ENCODE measurements at places on chromosomes 11 and 22. TPM values are rescaled to one million over a fixed set of nuclear protein-coding genes. Genes with fewer than 3 reads are reported as not detected.

DNA sequence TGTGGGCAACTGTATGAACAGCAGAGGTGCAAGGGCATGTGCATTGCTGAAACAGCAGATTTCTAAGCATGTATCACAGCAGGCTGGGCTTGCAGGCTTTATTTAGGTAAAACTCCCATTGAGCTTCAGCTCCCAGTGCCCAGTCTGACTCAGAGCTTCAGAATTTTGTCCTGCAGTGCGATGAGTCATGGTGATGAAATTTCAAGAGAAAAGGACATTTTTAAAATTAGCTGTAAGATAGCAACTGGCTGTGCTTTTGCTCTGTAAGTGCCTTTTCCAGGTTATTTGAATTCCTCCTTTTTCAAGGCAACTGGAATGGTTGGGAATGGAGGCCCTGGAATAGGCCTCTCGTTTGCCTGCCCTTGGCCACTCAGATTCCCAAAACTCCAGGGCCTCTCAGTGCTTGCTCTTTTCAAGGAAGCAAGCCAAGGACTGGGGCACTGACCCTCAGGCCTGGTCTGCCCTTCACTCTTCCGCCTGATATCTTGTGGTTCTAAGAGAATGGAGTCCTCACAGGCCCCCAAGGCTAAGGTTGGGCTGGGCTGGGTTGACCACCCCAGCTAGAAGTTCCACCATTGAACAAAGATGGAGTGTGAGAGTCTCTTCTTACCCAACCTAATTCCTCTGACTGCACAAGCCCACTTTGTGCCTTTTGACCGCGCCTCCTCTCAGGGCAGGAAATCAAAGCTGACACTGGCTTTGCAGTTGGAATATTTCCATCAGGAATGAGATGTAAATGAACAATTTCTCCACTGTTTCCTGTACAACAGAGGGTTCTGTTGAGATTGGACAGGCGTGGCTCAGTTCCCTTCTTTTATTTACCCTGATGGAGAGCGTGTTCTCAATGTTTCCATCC is 59.5 kb upstream of the PRSS23 start:
- no peak for DNase-seq

- DNase-seq: no peak
Measured at GRCh38 chr11:17876827-17877226, 136.0 kb downstream of the SERGEF start.

DNA sequence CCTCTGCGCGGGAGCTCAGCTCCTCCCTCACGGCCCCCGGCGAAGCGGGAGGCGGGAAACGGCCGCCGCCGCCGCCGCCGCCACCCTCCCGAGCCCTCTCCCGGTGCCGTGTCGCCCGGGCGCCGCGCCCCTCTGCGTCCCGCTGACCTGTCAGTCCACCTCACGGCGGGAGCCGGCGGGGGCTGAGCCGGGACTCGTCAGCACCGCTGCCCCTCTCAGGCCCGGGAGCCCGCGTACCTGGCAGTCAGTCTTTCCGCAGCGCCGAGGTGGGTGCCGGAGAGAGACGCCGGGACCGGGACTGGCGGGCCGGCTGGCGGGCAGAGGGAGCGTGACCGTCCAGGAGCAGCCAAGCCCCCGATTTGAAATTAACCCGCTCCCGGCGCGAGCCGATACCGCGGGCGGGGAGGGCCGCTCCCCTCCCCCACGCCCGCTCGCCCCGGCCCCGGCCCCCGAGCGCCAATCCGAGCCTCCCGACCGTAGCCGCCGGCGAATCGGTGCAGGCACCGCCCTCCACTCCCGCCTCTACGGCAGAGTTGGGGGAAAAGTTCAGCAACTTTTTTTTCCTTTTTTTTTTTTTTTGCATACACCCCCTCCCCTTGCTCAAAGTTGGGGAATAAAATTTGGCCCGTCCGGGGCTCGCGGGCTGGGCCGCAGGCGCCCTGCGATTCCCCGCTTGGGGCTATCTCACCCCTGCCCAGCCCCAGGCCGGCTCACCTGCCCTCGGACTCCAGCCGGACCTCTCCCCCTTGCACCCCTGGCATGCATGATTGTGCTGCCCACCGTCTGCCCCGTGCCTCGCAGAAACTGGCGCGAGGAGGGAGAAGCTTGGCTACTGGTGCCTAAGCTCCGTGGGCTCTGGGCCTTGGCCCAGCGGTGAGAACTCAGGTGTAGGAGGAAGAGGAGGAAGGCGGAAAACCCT is 774 bp upstream of the E2F8 start:
- no peak for DNase-seq

GRCh38 chr11:11408436-11409221 is 55.6 kb upstream of the CSNK2A3 start:
- no peak for DNase-seq

GRCh38 chr22:37545703-37546436 is 14.4 kb upstream of the CDC42EP1 start:
- no peak for DNase-seq

GRCh38 chr11:6333095-6333494 is 12.8 kb upstream of the CAVIN3 start:
- DNase-seq: no peak

GRCh38 chr11:14655435-14655834 is 11.8 kb downstream of the PDE3B start:
- no peak for DNase-seq

DNA sequence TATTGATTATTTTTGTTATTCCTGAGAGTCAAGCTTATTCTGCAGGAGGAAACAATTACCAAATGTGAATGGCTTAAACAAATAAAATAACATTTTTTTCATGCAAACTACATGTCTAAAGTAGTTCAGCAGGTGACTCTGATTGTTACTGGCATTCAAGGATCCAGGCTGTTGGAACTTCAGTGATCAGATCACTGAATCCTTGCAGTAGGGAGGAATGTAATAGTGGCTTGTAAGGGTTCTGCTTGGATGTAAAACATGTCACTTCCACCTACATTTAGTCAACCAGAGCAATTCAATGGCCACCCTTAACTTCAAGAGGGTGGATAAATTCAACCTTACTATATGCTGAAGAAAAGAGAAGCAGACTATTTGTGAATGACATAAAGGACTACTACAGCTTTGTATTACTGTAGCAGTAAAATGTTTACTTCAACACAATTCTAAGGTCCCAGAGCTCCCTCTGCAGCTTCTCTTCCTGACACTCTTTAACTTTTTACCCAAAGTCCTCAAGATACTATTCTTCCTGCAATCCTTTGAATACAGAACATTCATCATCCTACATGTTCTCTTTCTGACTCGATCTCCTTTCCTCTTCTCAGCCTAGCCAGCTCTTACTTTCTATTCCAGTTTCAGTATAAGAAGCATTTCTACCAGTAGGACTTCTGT is 284.0 kb downstream of the LRRC4C start:
- DNase-seq: no peak

- no peak for DNase-seq
Measured at GRCh38 chr11:40168414-40168813, 1291.0 kb downstream of the LRRC4C start.

DNA sequence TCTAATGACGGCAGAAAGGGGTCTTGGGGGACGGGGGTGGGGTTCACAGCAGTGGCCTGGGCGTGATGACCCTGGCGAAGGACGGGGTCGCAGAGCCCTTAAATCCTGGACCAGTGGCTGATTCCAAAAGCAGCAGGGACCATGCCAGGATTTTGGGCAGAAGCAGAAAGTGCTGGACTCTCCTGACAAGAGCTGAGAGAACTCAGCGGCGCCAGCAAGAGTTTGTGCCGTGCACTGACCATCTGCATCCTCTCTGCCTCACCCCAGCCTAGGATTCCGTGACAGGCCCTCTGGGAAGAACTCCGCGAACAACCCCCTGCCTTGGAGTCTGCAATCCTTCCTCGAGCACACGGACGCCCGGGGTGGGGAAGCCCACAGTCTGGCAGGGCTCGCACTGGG is 644 bp upstream of the NDUFV1 start:
- no peak for DNase-seq

- no peak for DNase-seq
Measured at GRCh38 chr11:68354148-68354872, 41.9 kb downstream of the LRP5 start.

- no peak for DNase-seq
Measured at GRCh38 chr22:30238136-30238535, 8.4 kb downstream of the LIF start.

- DNase-seq: no peak
Measured at GRCh38 chr22:20807315-20807752, 33.4 kb downstream of the SERPIND1 start.

GRCh38 chr22:29877620-29878019 is 5.4 kb upstream of the MTMR3 start:
- no peak for DNase-seq

DNA sequence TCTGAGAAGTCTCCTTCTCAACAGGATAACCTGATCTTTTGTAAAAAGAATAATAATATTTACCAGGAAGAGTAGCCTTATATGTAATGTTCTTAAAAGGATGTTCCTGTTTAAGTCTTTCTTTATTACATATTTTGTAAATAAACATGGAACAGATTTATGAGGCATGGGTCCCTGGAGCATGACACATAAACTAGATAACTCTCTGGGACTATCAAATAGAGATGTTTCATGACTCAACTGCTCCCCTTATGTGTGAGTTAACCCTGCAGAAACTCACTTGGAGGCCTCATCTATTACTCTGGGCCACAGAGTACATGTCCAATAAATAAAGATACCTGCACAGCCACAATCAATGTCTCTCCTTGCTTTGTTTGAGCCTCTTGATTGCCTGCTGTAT is 64.6 kb downstream of the GDPD4 start:
- no peak for DNase-seq

DNA sequence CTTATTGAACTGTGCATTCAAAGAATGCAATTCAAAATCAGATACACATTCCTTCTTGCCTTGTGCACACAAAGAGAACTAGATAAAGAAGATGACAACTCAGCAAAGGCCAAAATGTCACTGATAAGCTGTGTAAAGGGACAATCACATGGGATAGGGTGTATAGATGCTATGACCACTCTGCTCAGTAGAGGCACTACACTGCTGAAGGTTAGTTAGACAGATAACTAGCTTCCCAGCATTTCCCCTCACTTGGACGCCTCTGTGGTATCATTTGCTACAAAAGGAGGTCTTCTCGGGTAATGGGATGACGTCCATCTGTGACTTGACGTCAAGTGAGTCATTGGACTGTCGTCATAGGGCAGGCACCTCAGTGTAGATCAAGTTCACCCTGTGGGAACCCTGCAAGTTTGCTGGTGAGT is 424.9 kb upstream of the CCDC90B start:
- DNase-seq: no peak

DNA sequence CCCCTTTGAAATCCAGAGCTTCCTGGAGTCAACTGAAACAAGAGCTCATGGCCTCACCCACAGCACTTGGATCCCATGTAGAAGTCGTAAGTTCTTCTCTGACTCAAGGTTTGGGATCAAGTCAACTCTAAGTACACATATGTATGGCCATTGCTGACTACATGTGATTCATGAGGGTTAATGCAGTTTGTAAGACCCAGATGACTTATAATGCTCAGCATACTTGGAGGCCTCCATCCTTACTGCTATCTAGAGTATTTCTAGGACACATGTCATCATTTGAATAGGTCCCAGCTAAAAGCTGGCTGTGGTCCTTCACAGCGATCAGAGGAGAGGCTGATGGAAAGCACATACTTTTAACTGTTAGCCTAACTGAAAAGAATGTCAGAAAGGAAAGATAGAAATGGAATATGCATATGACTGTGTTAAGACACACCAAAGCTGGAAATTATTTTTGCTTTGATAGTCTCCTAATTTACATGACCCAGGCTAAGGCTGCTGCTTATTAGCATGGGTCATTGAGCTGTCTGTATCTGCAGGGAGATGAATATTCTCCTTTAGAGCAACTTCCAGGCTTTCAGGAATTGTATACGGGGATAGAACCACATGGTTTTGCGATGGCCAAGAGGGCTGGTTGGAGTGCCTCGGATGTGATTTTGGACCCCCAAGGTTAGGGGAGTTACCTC is 76.3 kb downstream of the NTM start:
- no peak for DNase-seq

GRCh38 chr22:21449531-21450319 is 17.5 kb upstream of the TMEM191C start:
- DNase-seq: no peak

DNA sequence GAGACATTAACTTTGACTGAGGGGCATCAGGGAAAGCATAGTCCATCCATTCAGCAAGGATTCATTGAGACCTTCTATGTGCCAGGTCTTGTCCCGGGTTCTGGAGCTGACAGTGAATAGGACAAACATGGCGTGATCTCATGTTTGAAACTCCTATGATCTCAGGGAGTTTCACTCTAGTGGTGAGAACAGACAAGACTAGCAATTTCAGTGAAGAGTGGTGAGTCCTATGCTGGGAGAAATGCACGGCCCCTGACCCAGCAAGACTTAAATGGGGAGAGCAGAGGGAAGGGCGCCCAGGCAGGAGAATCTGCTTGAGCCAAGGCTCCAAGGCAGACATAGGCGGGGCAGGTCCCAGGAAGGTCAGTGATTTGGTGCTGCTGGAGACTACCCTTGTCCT is 155.7 kb downstream of the CEP164 start:
- DNase-seq: no peak

DNA sequence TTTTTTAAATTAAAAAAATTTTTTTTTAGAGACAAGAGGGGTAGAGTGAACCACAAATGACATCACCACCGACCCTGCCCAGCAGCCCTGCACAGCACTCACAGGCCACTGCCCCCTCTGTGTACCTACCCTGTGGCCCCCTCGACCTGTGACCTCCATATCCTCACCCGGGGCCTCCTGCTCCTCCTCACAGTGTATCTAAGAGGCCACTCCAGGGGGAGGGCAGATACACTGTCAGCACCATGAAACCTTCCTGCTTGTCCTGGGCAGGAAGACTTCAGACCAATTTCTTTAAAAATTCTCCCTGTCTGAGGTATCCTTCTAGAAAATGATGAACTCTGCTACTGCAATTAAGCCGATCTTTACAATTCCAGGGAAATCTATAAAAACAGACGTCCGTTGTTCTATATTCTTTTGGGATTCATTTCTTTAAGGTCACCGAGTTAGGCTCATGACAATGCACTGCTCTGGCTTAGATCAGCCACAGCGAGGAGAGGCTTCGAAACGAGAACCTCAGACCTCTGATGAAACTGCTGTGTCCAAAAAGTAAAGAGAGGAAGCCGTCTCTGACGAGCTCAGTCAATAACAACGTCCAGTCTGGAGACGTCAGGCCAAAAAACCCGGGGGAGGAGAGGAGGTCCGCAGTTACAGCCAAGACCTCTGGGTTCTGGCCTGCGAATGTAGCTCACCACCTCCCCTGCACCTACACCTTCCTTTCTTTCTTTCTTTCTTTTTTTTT is 17.5 kb downstream of the NFAM1 start:
- DNase-seq: no peak

Gene UBASH3B
- 9.6 TPM for polyA plus RNA-seq

Gene TLCD5
- polyA plus RNA-seq: not detected

Gene CSNK2A3
- 0.93 TPM for polyA plus RNA-seq

Gene DLG2
- polyA plus RNA-seq: 1.2 TPM

Gene AQP11
- polyA plus RNA-seq: 1.1 TPM

Gene SPTBN2
- not detected for polyA plus RNA-seq

Gene MFRP
- polyA plus RNA-seq: not detected

Gene ROM1
- 0.17 TPM for polyA plus RNA-seq

Gene LUZP2
- not detected for polyA plus RNA-seq

Gene TMEM41B
- polyA plus RNA-seq: 9.1 TPM

Data from immature natural killer cell (primary cell).